ENCODE measurements at places on chromosomes 12 and 14. TPM values are rescaled to one million over a fixed set of nuclear protein-coding genes. Genes with fewer than 3 reads are reported as not detected.

DNA sequence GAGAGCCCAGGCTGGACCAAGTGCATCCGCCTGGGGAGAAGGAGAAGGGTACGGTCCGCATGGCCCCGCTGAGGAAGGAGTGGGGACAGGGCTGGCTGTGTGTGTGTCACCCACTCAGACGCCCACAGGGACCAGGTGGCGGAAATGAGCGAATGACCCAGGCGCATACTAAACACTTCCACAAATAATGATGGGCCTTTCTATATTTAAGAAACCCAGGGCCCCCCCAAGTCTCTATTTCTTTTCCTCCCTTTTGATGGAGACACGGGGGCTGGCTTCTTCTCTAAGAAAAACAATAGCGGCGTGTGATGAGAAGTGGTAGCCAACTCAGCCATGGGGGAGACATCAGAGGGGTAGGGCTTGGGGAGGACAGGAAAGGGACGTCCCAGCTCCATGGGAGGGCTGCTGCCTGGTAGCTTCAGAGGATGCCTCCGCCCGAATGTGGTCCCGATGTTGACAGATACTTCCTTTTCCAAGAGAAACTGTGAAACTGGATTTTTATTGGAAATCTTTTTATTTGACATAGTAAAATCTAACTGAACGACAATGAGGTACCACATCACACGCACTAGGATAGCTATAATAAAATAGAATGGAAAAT lies 6.3 kb upstream of the MAP1LC3B2 start:
- DNase-seq = no peak

DNA sequence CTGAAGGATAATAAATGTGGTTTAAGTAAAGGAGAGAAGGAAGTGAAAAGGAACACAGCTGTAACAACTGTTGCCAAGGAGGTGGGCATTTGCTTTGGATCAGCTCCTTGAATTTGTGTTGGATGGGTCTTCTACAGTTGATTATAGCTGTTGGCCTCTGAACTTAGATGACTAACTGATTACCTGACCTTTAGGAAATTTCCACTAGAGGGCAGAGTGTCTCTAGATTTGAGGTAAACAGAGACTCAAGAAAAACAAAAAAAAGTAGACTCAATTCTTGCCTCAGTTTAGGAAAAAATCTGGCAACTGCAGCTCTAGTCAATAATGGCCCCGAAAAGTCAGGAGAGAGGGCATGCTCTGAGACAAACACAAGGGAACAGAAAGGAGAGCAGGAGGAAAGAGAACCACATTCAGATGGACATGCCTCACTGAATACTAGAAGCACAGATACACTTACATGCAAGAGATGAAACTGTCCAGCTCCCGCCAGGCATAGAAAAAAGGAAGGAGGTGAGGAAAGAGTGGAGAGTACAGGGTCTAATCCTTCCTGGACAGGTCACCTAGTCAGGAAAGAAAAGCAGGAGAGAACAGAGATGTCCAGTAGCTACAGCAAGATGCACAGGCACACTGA lies 20.6 kb downstream of the COX14 start:
- no peak for DNase-seq

DNA sequence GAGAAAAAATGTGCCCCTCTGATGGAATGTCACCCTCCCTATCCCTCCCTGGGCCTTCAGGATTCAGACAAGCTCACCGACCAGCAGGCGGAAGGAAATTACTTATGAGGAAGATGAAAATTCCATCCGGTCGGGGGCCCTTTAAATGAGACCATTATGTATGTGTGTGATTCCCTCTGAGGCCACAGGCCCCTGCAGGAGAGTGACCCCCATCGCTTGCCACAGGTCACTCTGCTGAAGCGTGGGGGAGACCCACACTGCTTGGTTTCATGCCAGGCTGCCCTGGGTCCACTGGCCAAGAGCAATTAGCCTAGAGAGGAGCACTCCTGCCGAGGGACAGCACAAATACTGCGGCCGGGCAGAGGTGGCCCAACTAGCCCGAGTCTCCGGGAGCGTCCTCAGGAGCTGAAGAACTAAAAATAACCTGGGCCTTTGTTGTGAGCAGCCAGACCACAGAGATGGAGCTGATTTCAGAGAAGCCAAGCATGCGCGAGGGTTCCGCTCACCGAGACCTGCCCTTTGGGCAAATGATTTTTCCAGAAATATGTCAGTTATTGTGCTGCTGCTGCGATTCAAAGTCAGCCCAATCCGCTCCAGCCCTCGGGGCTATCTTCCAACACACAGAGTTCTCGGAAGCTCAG lies 276.4 kb downstream of the DPF3 start:
- DNase-seq = no peak

DNA sequence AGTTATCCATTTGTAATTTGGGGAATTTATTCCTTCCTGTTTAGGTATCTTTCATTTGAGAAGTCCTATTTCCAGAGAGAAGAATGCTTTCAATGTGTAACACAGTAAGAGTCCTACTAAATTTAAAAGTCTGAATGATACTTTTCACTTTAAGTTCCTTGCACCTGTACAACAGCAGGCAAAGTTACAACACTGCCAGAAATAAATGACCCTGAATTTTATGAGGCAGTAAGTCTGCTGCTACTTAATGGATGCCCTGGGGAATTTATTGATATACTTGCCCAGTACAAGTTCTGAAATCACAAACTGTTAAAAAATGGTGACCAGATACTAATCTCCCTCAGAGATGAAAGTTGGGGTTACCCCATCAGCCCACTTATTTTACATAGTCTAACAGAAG lies 53.1 kb downstream of the NTS start:
- no peak for DNase-seq

DNA sequence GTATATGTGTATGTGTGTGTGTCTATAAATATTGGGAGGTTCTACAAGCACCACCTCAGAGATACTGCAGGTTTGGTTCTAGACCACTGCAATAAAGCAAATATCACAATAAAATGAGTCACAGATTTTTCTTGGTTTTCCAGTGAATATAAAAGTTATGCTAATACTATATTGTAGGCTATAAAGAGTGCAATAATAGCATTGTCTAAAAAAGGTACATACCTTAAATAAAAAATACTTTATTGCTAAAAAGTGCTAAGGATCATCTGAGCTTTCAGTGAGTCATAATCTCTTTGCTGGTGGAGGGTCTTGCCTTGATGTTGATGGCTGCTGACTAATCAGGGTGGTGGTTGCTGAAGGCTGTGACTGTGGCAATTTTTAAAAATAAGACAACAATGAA lies 111.1 kb downstream of the VEZT start:
- no peak for DNase-seq

Gene RHEBL1
- 1.6 TPM for polyA plus RNA-seq

Gene LRTM2
- polyA plus RNA-seq = 0.43 TPM

Gene SPTB
- 16.9 TPM for polyA plus RNA-seq

Gene SRRM4
- 0.10 TPM for polyA plus RNA-seq

Gene PACS2
- 72.4 TPM for polyA plus RNA-seq

Gene NUAK1
- polyA plus RNA-seq = 10.8 TPM

All from right renal pelvis (tissue), 4 donors.